Vagina (tissue), 2 donors: ENCODE measurements at places on chromosomes 4 and X.

GRCh38 chr4:125355791-125356190, 41.0 kb downstream of the FAT4 start:
- no peak for DNase-seq

GRCh38 chr4:71229477-71230270, 109.1 kb upstream of the SLC4A4 start:
- no peak for DNase-seq

DNA sequence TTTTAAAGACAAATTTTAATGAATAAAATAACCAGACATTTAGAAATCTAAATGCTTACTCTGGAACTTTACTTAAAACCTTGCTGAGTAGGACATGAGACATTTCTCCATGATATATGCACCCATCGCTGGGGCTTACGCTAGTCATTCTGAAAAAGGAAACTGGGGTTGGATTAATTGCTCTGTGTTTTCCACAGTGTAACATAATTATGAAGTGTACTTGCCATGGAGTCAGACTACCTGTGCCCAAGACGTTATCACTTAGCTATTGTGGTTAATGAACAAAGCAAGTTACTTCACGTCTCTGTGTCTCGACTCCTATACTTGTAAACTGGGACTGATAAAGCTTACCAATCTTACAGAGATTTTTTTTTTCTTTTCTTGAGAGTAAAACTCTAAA, 47.8 kb downstream of the SHISA3 start:
- DNase-seq = no peak

- no peak for DNase-seq
Measured at GRCh38 chrX:129719931-129720530, 18.7 kb upstream of the XPNPEP2 start.

DNA sequence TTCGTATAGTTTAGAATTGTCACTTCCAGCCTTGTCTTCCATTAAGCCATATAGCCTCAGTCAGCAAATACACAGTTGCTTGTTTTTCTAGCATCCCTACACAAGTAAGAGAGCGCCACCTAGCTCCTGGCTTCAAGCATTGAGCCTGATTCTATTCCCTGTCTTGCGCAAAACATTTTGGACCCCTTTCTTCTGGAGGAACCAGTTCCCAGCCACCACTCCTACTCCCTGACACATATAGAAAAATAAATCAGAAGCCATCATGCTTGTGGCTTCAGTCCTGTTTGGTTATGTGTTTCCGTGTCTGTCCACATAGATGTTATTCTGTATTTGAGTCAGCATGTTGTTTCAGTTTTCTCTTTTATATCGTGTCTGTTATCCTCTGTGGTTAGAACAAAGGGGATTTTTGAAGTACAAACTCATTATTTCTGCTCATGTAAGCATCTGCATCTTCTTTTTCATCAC, 59.9 kb downstream of the GK start:
- DNase-seq = no peak

DNA sequence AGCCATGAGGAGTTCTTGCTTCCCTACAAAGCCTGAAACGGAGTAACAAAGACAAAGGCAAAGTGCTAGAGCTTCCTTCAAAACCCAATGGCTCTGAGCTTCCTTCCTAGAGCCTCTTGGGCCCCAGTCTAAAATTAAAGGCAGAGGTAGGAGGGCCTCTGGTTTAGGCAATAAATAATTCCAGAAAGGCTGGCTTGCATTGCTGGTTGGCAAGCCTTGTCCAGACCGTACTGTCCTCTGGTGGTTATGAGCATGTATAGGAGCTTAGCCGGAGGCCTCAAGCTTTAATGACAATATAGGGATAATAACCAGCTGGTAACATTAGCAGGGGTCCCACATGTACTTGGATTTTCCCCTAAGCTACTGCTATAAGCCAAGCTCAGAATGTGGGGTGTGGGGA, 237.3 kb downstream of the AR start:
- DNase-seq = no peak

DNA sequence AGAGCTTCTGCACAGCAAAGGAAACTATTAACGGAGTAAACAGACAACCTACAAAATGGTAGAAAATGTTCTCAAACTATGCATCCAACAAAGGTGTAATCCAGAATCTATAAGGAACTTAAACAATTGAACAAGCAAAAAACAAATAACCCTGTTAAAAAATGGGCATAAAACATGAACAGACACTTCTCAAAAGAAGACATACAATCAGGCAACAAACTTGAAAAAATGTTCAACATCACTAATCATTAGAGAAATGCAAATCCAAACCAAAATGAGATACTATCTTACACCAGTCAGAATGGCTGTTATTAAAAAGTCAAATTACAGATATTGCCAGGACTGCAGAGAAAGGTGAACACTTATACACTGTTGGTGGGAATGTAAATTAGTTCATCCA, 309.6 kb upstream of the KLF3 start:
- DNase-seq = no peak

DNA sequence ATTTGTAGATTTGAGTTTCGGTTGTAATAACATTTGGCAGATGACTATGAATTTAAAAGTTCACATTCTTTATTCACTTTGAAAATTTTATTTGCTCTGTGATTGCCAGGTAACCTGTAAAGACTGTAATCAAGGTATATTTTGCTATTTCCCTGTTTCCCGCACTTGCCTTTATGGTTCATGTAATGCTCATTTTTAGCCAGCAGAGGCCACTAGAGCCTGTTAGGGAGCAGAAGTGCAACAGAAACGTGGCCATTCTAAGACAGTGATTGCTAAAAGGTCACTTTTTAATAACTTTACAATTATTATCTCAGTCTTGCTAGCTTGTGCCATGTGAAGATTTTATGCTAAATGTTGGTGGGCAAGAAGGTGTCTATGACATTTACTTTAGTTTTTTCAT, 12.4 kb downstream of the YIPF6 start:
- no peak for DNase-seq

- no peak for DNase-seq
Measured at GRCh38 chrX:153669174-153669890, 4.3 kb downstream of the PNCK start.

GRCh38 chr4:40276546-40276945, 58.6 kb upstream of the CHRNA9 start:
- DNase-seq = no peak

- DNase-seq = no peak
Measured at GRCh38 chr4:27742816-27743215, 882.2 kb downstream of the STIM2 start.

GRCh38 chr4:128310266-128310697, 22.7 kb upstream of the PGRMC2 start:
- DNase-seq = no peak

DNA sequence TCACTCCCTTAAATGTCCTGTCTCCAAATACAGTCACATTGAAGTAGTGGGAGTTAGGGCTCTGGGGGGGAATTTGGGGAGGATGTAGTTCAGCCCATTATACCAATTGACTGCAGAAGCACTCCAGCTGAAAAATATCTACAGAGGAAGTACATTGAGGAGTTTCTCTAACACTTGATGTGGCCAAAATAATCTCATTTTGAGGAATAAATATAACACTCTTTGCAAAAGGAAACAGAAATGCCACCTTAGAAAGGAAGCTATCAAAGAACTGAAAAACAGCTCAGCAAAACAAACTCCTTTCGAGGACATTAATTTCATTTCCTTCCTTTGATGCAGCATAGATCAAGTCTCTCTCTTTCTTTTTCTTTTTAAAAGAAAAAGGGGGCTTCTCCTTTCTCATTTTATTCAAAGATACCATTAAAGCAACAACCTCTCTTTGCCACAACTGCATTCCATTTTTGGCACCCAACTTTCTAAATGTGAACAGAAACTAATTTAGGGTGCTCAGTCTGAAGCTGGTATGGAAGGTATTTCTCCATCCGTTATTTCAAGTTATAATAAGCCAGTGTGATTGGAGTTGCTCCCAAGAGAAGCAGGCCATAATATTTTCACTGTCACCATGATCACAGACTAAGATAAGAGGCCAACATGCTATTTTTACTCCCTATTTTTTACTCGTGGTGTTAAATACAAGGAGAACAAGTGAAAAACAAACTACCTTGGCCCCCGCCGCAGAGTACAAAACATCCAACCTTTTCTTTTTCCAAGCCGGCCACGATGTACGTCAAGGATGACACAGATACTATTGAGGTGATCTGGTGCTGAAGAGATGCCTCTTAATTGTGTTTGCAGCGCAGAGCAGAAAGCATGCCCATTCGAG, 230.4 kb upstream of the GATB start:
- no peak for DNase-seq

DNA sequence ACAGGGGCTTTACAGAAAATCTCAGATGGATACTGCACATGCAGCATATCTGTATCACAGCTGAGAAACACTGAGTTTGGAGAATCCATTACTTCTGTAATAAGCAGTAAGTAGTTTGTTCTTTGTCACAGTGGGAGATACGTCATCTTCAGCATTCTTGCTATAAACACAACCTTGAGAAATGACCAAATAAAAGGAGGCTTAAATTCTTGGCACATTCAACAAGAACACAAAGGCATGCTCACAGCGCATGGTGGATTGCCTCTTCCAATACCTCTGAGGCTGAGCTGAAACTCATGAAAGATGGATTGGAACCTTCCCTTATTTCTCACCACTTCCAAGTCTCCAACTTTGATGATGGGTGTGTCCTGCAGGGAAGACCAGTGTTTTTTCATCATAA, 54.5 kb downstream of the ANXA5 start:
- no peak for DNase-seq

DNA sequence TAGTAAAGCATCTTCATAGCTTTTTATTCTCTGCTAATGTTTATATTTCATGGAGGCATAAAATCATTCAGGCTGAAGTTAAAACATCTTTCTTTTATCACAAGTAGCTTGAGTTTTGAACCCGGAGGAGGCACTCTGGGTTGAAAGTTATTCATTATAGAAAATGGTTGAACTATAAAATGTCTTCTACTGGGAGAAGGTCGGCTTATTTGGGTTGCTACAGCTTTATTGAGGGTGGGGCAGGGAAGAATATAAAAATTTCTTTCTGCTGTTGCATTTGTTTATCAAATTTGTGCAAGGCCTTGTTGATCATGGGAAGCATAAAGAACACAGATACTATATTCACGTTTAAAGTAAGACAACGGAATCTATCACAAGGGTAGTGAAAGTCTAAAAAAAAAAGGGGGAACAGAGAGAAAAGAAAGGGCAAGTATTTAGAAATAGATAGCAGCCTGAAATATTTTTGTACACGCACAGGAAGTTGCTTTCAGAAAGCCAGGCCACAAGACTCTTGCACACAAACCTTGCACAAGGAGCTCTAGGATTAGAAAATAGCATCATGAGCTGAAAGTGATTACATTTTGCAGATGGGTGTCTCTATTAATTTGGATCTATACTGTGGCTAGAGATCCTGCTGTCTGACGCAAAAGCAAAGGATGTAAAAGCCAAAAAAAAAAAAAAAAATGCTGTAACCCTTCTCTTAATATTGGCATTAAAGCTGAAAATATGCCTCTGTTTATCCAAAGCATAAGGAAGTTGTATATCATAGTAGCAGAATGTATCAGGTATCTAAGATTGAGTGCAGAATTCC, 37.2 kb upstream of the FAM9C start:
- no peak for DNase-seq

GRCh38 chr4:137638934-137639333, 106.6 kb upstream of the PCDH18 start:
- DNase-seq = no peak

DNA sequence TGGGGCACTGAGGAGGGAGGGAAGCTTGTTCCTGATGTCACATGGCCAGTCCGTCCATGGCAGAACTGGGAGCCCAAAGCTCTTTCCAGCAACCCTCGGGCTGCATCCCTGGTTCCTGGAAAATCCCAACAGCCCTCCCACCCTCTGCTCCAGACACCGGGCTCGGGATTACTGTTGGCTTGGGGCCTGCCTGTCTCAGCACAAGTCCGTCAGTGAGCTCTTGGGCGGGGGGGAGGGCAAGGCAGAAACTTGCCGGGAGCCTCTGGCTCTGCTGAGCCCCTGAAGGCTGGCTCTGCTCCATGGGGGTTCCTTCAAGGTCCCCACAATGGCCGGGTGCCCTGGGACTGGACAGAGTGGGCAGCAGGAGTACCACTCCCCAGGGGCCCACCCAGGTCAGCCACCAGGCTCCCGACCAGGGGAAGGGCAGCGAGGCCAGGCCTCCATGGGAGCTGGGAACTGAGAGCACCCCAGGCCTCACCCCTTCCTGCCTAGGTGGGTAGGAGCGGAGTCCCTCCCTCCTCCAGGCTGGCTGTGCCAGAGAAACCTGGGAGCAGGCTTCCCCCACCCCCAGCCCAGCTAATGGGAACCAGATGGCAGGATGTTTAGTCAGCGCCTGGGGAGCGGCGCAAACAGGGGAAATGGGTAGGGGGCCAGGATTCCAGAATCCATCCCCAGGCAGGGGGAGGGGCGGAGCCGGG, 6.4 kb upstream of the HAUS7 start:
- no peak for DNase-seq

DNA sequence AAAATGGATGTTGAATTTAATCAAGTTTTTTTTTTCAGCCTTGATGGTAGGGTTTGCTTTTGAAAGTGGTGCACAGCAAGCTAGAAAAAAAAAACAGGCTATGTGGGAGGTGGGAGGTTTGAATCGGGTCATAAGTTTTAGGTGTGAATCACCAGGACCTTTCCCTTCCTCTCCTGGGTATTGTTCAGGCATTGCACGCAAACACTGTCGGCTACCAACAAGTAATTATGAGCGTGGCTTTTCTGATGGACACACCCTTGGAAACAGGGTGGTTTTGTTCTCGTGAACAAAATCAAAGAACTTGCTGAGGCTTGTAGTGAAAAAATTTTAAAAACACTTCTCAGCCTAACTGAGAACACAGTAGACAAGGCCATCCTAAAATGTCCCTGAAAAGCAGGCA, 18.1 kb downstream of the PIR start:
- DNase-seq = no peak

GRCh38 chr4:69322055-69322454, 41.8 kb downstream of the UGT2B28 start:
- no peak for DNase-seq

DNA sequence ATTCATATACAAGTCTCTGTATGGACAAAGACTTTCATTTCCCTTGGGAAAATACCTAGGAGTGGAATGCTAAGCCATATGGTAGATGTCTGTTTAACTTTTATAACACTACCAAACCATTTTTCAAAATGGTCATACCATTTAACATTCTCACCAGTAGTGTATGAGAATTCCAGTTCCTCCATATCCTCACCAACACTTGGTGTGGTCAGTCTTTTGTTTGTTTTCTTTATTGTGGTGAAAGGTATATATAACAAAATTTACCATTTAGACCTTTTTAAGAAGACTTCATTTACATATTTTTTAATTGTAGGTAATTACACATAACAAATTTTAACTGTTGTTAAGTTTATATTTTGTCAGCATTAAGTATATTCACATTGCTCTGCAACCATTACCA, 12.7 kb upstream of the APLN start:
- DNase-seq = no peak

GRCh38 chrX:132046533-132046932, 23.4 kb downstream of the STK26 start:
- DNase-seq = no peak

DNA sequence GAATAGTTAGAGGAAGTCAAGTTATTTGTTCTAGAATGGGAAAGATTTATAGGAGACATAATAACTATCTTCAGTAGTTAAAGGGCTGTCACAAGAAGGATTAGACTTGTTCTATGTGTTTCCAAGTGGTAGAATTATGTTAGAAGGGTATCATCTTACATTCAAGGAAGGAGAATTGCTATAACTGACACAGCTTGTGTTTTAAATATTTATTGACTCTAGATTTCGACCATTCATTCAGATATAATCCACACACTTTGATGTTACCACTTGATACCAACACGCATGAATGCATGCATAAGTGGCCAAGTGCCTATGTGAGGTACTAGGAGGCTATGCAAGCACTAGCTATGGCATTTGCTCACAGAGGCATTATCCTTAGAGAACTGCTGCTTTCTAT, 122.7 kb downstream of the CCNB3 start:
- no peak for DNase-seq

- no peak for DNase-seq
Measured at GRCh38 chr4:13036841-13037240, 447.3 kb downstream of the RAB28 start.
